ENCODE measurements at places on chromosomes 2 and 18.

DNA sequence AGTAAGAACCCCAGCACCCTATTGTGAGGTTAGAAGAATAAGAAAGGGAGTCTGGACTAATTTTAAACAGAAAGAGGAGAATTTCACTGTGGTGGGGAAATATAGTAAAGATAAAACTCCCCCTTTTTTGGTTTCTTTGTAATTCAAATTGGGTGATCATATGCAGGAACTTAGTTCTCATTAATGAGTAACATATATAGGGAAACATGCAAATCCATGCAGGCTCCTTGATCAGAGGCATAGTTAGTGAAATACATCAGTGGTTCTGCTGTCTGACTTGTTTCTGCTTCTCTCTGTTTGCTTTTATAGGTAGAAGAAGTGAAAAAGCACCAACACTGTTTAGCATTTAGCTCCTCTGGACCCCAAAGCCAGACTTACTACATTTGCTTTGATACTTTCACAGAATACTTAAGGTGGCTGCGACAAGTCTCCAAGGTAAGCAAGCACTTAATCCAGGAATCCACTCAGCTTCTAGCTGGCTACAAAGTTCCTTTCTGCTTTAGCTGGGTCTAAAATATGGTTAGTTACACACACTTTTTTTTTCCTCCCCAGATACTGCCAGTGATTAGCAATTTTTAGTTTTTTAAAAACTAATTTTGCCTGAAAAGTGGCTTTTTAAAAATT lies 123.2 kb downstream of the PHLPP1 start:
- no peak for DNase-seq

GRCh38 chr2:185428000-185428399 lies 310.6 kb upstream of the FSIP2 start:
- no peak for DNase-seq

DNA sequence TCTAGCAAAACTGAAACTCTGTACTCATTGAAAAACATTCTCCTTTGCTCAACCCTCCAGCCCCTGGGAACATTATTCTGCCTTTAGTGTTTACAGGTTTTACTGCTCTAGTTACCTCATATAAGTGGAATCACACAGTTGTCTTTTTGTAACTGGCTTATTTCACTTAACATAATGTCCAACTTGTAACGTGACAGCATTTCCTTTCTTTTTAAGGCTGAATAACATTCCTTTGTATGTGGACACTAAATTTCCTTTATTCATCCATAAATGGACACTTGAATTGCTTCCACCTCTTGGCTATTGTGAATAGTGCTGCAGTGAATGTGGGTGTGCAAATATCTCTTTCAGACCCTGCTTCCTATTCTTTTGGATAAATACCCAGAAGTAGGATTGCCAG lies 144.9 kb downstream of the ACTR3 start:
- no peak for DNase-seq

GRCh38 chr18:26336572-26336971 lies 110.3 kb downstream of the TAF4B start:
- DNase-seq: no peak

- DNase-seq: no peak
Observed at GRCh38 chr2:189960346-189960745, 102.2 kb downstream of the MSTN start.

DNA sequence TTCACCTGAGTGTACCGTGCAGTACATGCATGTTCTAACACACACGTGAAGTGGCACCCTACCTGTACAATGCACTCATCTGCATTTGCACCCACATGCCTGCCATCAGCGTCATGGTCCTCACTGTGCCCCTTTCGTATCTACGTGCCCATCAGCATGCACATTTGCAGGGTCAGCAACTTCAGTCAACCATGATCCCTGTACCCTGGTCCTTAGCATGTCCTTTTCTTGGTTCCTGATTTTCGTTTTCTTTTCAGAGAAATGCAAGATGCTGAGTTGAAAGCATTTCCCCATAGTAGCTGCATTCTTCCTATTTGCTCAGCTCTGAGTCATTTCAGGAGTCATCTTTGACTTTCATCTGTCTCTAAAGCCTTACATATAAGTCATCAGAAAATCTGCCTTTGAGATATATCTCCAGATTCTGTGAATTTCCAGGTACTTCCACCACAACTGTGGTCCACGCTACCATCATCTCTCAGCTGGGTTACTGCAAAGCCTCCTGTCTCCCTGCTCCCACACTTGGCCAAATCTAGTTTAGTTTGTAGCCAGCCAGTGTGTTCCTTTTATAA lies 14.7 kb upstream of the PUM2 start:
- DNase-seq: no peak

DNA sequence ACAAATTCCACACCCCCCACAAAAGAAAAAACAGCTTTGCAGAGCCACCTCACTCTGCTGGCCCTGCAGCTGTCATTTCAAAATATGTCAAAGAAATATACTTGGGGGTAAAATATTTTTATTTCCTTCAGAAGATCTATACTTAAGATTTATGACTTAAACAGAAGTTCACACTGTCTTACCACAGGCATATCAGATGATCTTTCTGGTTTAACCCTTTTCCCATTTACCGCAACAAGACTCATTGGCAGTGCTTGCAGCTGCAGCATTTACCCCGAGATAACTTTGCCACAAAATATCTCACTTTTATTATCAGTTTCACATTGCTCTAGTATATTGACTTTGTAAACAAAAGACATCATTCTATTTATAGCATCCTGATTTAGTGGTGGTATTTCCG lies 21.6 kb upstream of the SLC35G4 start:
- no peak for DNase-seq

DNA sequence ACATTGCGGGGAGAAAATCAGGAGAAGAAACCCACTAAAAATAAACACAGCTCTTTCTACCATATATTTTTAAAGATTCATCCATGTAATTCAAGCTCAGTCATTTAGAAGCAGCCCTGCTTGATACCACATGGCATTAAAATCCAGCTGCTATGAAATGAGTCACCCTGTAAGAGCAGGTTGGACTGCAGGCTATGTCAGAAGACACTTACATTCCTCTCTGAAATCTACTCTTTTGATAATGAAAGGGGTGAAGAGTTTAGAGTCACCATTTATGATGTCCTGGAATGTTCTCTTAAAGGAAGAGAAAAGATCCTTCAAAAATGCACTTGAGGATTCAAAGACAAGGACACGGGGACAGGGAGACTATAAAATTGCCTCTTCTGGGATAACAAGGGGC lies 100.6 kb upstream of the APCDD1 start:
- no peak for DNase-seq

- DNase-seq: no peak
Observed at GRCh38 chr2:229701716-229702115, 12.6 kb downstream of the DNER start.

DNA sequence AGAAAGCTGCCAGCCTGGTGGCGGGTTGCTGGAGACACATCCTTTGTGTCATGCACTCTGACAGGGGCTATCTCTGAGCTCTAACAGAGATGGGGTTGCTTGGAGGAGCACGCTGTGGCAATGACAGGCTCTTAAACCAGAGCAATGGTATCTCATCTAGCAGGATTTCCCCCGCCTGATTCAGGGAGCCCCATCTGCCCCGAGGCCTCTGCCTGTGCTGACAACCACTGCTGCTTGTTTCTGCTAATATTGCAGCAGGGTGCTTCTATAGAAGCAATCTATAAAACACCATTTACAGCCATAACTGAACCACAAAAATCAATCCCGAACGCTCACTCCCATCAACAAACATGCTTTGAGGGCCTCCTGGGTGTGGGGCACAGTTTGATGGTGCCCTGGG lies 12.8 kb upstream of the DNPEP start:
- DNase-seq: no peak

- no peak for DNase-seq
Observed at GRCh38 chr2:177579486-177580036, 187.0 kb downstream of the AGPS start.

DNA sequence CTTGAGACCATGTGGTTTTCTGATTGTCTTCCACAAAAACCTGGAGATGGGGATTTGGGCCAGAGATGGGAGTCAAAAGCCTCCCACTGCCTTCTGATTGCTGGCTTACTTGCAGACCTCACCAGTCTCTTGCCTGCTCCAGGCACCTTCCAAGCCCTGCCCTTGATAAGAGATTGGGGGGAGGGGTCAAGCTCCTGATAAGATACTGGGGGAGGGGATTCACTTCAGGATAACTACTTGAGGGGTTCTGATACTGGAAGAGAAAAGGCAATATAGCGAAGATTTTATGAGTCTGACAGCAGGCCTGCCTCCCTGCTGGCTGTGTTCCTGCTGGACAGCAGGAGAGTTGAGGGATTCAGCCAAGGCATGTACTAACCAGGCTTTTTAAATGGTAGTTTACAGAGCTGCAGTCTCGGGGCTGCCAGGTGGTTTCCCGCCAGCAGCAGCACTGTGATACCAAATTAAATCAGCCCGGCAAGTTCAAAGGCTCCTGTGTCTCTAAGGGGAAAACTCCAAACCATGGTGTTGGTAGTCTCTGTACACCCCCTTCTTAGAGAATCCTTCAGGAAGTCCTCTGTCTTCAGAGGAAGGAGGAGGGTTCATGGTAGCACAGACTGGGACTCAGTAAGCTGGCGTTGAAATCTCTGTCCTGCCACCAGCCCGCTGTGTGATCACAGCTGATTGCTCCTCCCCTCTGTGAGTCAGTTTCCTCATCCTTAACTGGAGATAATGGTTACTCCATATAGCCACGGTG lies 58.3 kb downstream of the FBXO36 start:
- no peak for DNase-seq

DNA sequence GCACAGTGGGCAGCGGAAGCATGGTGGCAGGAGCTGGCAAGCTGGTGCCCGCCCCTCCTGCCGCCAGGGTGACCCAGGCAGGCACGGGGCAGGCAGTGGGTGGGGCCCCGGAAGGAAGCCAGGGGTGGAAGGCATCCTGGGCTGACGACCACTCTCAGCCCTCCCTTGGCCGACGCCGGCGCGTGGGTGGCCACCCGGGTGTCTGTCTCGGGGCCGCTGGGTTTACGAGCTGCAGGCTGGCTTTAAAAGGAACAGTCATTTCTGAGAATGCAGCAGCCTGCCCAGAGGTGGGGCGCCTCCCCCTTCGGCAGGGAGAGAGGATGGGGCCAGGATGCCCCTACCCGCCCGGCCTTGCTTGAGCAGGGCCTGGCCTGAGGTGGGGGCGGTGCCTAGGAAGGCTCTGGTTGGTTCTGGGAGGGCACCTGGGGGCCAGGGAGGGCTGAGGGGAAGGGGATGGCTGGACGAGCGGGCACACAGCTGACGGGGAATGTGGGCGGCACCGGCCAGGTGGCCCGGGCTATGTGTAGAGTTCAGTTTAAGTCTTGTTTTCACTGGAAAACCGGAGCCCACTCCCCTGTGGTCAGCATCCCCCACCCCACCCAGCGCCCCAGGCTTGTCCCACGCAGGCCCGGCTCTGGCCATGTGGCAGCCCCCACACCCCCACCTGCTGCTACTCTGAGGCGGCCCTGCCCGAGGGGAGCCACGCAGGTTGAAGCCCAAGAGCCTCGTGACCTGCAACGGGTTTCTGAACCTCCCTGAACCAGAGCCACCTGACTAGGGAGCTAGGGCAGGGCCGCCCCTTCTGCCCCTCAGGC lies 6.3 kb downstream of the BOK start:
- no peak for DNase-seq

- DNase-seq: no peak
Observed at GRCh38 chr2:152483276-152484063, 148.5 kb downstream of the FMNL2 start.

DNA sequence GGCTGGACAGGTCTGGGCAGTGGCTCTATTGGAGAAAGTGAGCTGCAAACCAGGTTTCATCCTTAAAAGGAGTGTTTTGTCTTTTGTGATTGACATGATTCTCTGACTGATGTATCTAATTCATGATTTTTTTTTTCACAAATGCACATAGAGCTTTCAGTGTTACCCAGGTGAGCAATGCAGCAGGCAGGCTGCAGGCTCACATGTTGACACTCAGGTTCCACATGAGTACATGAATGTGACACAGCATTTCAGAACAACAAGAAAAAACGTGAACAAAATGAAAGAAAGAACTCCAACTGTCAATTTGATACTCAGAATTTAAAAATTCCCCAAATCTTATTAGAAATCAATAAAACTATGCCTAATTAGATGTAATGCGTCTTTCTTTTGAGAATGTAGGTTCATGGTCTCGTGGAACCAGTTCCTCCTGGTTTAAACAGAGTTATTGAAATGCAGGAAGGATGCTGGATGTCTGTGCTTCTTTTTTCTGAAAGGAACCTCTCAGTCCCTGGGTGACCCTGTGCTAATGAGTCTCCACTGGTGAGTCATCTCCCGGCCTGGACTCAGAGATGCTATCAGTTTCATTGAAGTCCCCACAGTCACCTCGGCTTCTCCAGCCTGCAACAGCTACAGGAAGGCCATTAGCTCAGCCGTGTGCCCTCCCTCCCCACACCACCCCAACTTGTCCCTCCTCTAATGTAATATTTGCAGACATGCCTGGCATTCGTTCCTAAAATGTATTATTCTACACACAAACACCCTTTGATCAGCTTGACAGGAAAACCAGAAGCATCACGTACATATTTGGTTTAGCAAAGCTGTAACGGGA lies 430.4 kb downstream of the LPIN1 start:
- DNase-seq: no peak

- no peak for DNase-seq
Observed at GRCh38 chr2:222423632-222424275, 589 bp upstream of the SGPP2 start.

DNA sequence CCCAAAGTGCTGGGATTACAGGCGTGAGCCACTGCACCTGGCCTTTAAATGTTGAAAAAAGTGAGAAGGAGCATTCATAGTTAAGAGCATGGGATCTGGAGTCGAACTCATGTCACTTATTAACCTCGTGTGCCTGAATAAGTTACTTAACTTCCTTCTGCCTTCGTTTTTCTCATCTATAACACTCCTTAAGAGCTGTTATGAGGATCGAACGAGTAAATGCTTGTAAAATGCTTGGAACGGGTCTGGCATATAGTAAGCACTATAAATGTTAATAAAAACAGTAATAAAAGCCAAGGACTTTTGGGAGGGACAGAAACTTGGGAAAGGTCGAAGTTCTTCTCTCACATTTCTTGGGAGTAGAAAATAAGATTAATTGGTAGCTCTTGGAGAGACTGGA lies 40.8 kb downstream of the RAB10 start:
- no peak for DNase-seq

DNA sequence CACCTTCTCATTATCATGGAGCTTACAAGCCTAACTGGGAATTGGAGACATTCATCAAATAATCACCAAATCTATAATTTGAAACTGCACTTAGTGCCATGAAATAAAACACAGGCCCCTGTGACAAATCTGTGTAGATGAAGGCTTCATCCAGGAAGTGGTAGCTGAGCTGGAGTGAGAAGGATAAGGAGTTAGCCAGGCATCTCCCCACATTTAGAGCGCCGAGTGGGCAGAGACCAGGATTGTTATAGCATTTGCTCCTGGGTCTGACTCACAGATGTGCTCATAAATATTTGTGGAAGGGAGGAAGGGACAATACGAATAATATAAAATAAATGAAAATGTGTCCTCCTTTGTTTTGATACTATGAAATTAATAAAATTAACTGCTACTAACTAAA lies 2.5 kb upstream of the MAT2A start:
- DNase-seq: no peak

DNA sequence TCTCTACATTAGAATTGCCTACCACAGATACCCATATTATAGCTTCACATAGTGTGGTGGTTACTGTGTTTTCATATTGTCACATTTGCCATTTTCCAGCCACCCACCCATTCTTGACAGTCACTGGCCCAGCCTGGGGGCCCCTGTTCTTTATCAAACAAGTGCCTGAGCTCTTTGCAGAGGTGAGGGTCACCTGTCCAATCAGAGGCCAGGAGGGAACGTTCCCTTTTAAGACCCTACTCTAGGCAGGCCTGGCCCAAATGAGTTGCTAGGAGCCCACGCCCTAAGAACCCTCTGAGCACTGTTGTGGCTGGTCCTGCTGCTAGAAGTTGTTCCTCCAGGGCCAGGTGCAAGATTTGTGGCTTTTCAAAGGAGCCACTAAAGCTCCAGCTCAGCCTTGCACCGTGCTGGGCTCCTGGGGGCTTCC lies 5.2 kb downstream of the IL37 start:
- no peak for DNase-seq
